ENCODE measurements at places on chromosomes 1 and 21.

- DNase-seq = no peak
Measured at GRCh38 chr1:203665993-203666392, 39.4 kb downstream of the ATP2B4 start.

DNA sequence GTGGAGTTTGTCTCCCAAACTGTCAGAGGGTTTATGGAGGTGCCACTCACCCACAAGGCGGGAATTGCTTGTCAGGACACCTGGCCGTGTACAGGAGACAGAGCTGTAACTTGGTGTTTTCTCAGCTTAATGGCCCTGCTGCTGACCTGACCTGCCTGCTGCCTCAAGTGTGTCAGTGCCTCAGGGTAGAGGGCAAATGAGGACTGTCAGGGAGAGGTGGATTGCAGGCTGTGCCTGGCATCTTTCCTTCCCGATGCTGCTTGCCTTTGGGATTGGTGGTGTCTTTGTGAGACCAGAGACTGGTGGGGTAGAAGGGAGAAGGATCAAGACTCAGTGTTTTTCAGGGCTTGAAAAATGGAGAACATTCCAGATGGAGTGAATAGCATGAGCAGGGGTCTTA lies 31.4 kb downstream of the TMEM53 start:
- DNase-seq = no peak

DNA sequence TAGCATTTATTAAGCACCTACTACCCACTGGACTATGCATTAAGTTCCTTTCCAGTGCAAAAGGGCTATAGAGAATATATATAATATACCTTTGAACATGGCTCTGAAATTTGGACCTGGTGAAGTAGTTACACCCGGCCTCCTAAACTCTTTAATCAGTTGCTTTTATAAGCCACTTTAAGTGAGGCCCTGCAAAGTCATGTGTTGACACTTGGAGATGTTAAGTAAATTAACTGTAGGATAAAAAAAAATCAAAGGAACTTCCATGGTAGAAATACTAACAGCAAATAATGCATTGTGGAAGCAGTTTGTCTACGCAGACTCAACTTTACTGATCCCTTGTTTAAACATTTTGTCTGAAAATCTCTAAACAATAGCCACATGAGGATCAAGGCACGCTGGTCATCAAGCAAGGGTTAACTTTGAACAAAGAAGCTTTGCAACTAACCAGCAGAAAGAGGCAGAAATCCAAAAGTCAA lies 283.9 kb downstream of the VAV3 start:
- no peak for DNase-seq

DNA sequence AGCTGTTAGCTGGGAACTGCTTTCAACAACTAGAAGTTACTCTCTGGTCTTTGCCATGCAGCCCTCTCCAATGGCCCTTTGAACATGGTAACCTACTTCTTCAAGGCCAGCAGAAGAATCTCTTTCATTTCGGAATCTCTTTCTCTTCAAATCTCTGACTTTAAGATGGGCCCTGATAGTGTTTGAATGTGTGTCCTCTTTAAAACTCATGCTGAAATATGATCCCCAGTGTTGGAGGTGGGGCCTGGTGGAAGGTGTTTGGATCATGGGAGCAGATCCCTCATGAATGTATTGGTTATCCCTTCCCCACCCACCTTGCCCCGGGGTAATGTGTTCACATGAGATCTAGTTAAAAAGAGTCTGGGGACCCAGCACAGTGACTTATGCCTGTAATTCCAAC lies 54.5 kb upstream of the SOX13 start:
- DNase-seq = no peak

DNA sequence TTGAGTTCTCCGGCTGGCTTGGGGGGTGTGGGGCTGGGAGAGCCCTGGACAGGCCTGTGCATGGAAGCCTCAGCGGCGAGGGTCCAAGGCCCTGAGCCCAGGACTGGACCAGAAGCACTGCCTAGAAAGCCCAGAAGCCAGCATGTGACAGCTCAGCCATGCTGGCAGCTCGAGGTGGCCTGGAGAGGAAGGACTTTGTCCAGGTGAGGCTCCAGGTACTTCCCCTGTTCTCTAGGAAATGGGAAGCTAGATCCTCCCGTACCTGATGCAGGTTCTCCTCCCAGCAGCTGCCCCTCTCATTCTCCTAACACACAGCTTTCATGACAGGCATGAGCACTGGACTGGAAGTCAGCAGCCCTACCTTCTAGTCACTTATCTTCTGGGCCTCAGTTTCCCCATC lies 6.4 kb downstream of the PADI3 start:
- no peak for DNase-seq

All from GM04503 (cell line).